NCI-H1694 (cell line): ENCODE measurements at places on chromosomes 11 and 22.

DNA sequence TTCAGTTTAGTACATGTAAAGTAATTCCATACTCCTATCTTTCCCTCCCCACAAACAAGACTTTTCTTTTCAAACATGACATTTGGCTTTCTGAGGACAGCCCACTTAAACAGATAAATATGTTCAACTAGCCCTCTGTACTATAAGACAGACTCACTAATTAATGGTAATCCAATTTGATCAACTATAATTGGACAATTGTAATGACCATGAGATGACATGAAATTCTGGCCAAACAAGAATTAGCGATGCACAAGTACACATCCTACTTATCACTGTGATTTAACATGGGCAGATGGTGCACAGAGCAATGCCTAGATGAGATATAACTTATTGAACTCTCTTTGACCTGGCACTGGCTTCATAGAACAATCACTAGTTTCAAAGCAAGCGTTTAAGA, 1033.7 kb upstream of the CCDC90B start:
- DNase-seq: no peak

- no peak for DNase-seq
Observed at GRCh38 chr11:69352715-69353319, 58.9 kb downstream of the MYEOV start.

DNA sequence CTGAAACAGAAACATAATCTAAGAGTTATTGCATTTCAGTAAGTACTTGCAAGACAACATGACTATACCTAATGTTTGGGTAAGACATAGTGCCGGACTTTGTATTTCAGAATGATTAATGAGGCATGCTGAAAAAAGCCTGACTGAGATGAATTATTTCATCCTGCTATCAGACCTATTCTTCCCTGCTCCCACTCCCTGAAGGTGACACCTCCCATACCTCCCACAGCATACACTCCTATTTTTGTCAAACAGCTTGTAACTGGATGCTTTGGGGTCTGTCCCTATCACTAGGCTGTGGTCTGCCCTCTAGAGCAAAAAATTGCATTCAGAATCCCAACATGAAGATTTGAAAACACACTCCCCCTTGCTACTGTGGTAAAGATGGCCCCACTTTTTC, 10.9 kb upstream of the SCN3B start:
- no peak for DNase-seq

DNA sequence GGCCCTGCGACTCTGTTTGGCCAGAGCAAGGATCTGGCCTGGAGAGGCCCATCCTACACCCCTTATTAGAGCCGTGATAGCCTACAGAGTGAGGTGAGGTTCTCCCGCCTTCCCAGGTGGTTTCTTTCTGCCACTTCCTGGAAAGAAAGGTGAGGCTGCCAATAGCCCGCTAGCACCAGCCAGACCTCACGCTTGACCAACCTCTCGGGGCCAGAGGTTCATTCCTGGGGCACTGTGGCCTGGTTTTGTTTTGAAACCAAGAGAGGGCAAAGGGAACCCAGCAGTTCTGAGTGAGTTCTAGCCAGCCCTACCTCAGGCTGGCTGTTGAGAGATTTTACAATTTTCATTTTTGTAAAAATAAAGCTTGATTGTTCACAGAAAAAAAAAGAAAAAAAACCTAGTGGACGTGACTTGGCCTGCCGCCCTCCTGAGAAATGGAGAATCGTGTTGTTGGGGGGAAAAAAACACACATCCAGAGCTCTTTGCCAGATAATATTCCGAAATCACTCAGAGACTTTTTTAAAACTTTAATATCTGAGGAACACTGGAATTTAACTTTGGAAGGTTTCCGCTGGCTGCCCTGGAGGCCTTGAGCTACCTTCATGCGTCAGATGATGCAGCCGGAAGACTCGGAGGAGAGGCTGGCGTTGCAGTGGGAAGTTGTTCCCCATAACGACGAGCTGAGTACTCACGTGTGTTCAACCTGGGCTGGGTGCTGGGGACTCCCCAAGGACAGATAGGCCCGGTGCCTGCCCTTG, 84.5 kb downstream of the BCR start:
- DNase-seq: no peak

- no peak for DNase-seq
Observed at GRCh38 chr11:18720091-18720807, 5.7 kb downstream of the IGSF22 start.

DNA sequence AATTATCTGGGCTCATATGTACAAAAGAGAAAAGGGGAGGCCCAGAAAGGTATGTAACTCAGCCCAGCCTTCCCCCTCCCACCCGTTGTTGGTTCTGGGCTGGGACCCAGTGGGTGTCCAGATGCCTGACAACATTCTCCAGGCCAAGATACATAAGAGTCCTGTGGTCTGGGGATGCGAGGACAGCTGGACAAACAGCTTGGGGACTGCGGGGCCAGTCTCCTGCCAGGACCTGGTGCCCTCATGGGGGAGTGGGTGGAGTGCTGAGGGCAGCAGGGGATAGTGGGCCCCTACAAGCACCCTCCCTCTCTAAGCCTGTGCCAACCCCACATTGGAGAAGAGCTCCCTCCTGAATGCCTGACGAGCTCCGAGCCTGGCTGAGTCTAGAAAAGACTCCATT, 3.5 kb upstream of the SLC22A6 start:
- DNase-seq: no peak

- no peak for DNase-seq
Observed at GRCh38 chr22:33828302-33828701, 92.0 kb downstream of the LARGE1 start.

GRCh38 chr11:58922479-58922878, 16.8 kb upstream of the GLYATL1 start:
- no peak for DNase-seq

DNA sequence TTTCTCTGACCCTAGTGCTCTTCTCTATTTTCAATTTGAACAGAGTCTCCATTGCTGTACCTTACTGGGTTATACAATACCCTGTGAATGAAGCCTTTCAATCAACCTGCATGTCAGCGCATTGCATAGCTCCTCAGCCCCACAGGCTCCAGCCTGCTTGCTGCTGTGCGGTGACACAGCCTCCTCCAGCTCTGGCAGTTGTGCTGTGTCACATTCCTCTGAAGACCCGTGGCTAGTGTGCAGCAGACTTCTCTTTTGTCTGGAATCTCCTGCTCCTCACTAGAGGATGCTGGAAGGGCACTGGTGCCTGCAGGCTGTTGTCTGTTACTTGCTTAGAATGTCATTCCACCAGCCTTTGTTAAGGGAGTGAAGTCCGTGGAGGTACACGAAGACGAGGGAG, 390.1 kb upstream of the B3GAT1 start:
- DNase-seq: no peak

GRCh38 chr22:19356708-19357269, 65.3 kb upstream of the CLTCL1 start:
- no peak for DNase-seq

DNA sequence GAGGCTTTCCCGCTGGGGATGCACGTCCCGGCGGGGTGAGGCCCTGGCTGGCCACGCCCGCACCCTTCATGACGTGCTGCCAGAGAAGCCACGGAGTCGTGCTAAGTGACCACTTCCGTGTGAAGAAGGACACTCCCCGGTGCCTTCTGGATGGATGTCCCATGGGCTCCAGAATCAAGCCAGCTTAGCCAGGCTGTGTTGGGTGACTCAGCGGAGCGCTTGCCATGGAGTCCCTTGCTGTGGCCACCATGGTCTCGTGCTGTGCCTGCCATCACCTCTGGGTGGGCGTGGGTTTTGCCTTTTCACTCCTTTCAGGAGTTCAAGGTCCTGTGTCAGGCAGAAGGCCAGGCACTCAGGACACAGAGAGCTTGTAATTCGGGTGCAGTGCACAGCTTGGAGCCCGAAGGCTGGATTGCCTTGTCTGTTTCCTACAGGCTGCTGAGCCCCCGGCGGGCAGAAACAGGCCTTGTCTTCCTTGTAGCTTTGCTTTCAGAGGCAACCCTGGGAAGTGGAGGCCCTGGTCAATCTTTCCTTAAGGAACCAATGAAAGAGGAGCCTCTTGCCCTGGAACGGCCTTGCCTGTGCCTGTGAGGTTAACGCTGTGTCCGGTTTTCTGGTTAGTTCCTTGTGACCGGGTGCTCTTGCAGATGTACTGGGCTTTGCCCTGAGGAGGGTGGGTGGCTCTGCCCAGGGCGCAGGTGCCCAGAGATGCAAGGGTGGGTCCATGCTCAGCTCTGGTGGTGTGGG, 268.6 kb downstream of the TBC1D22A start:
- no peak for DNase-seq

DNA sequence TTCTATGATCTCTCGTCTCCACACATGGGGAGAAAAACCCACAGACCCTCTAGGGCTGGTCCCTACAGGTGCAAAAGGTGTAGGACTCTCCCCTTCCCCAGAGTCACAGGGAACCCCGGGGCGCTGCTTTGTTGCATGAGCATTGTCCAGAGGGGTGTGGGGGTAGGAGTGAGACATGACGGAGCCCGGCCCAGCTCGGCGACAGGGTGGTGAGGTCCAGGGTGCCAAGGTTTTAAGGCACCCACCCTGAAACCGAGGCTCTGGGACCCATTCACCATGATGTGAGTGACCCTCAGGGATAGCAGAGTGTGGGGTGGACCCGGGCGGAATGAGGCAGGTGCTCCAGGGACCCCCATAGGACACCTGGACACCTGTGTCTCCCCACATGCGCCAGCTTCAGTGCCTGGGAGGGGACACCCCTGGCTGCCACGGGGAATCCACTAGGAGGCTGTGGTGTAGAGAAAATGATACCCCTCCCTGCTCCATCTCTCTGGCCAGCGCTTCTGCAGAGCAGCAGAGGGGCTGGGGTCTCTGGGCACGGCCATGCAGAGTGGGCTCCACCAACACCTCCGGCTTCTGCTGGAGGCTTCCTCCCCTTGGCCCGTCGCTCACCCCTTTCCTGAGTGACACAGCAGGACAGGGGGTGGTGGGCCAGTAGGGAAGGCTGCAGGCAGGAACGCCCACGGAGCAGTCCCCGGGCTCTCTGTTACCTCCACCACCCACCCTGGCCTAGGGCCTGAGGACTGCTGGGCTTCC, 15.2 kb downstream of the KRTAP5-5 start:
- DNase-seq: no peak
